Hepatocyte (in vitro differentiated cells): ENCODE measurements at places on chromosomes 3 and 15. TPM values are rescaled to one million over a fixed set of nuclear protein-coding genes. Genes with fewer than 3 reads are reported as not detected.
A peak's percentile ranks its signal among the peaks of the same experiment; 100 is the strongest.

DNA sequence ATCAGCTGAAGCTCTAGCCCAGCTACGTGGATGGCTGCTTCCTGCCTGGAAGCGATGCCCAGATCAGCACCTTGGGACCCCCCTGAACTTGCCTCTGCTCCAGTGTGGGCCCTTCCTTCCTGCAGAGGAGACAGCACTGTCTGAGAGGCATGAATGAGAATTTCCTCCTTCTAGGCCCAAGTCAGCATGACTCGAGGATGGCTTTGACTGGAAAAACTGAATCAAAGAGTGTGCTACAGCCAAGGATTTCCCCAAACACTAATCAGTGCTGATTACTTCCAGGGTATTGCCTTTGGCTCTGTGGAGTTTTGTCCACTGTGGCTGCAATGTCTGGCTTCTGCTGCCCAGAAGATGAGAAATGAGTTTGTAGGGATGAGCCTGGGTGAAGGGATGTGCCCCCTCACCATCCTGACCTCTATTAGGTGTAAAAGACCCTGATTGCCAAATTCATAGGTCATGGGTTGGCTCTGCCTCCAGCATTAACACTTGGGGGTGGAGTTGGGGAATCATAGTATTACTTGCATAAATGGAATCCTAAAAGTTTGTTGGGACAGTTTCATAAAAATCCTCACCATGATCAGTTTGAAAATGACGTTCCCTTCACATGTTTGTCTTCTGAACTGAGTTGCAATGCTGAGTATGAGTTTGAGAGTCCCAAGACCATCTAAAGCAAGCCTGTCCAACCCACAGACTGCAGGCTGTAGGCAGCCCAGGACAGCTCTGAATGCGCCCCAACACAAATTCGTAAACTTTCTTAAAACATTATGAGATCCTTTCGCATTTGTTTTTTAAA is 36.7 kb downstream of the FLNB start:
- DNase-seq: no peak

Gene WDR49
- not detected in 2 replicates for polyA plus RNA-seq

DNA sequence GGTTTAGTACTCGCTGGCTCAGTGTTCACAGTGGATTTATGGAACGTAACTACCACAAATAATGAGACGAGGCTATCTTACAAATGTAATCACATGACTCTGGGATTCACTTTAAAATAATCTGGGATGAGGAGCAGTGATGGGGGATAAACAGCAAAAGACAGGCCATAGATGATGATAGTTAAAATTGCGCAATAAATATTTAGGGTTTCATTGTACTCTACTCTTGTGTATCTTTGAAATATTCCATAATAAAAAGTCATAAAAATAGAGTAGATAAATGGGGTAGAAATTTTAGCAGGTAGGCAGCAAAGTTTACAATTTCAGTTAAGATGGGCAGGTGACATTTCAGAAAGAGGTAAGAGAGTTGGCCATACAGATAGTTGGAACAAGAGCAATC is 196.6 kb downstream of the KCNMB2 start:
- DNase-seq: no peak

Gene TMEM212
- not detected in 2 replicates for polyA plus RNA-seq

Gene CD96
- 0.36 and 2.0 TPM in 2 replicates for polyA plus RNA-seq

GRCh38 chr15:85581495-85581894 is 201.1 kb downstream of the AKAP13 start:
- no peak for DNase-seq

GRCh38 chr15:91482799-91483198 is 370.7 kb upstream of the SLCO3A1 start:
- DNase-seq: no peak

- no peak for DNase-seq
Measured at GRCh38 chr3:63631670-63632069, 20.8 kb upstream of the SNTN start.

DNA sequence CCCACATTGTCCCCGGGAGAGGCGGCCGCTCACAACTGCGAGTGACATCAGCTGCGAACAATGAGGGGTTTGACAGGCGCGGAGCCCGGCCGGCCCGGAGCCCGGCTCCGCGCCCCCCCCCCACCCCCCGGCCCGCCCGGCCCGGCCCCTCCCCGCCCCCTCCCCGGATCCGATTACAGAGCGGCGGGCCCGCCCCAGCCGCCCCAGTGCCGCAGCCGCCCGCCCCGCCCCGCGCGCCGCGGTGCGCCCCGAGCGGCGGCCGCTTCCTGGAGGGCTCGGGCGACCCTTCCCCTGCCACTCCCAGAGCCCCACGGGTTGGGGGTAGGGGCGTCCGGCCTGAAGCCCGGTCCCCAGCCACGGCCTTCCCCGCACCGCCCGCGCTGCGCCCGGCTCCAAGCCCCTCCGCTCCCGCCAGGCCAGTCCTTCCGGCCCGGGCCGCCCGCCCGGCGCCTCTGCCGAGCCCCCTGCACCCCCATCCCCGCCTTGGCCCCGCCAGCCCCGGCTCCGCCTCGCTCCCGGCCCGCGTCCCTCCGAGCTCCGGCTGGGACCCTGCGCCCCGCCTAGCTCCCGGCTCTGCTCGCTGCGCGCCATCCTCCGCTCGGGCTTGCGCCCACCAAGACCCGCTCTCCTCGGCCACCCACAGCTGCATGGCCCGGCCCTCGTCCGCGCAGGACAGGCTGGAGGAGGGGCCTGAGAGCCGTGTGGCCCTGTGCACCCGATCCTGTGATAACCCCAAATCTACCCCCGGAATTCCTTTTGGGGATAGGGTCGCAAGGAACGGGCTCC is at the start of gene PCBP4:
Gene PCBP4, minus strand, starts transcription at position 71 of the 786 bp plus-strand sequence. CDS start 6,214 bp downstream, outside the sequence.
- peak; percentile 83 for DNase-seq

DNA sequence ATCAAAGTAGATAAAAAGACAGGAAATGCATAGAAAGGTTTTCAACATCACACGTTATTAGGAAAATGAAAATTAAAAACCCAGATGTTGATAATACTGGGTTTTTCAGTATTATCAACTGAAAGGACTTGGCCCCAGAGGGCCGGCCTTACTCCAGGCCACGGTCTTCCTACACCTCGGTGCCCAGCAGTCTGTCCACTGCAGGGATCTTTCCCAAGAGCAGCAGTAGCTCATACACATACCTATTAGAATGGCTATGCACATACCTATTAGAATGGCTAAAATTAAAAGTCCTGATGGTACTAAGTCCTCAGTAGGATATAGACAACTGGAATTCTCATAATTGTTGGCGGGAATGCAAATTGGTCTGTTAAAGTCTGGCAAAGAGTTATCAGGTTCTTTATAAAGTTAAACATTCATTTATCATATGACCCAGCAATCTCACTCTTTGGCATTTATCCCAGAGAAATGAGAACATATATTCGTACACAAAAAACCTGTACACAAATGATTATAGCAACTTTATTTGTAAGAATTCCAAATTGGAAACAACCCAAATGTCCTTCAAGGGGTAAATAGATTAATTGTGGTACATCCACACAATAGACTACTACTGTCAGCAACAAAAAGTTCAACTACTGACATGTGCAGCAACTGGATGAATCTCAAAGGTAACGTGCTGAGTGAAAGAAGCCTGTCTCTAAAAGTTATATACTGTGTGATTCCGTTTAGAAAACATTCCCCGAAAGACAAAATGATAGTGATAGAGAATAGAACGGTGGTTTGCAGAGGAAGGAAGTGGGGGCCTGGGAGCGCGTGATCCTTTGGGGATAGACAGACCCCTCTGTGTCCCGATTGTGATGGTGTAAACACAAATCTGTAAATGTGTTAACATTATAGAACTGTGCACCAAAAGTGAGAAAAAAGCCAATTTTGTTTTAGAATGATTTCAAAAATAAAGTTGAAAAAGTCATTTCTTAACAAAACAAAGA is 62.3 kb downstream of the MCTP2 start:
- no peak for DNase-seq

Gene WDR72
- 2.6 and 3.5 TPM in 2 replicates for polyA plus RNA-seq

Gene SLC2A2
- 21.7 and 40.8 TPM in 2 replicates for polyA plus RNA-seq

DNA sequence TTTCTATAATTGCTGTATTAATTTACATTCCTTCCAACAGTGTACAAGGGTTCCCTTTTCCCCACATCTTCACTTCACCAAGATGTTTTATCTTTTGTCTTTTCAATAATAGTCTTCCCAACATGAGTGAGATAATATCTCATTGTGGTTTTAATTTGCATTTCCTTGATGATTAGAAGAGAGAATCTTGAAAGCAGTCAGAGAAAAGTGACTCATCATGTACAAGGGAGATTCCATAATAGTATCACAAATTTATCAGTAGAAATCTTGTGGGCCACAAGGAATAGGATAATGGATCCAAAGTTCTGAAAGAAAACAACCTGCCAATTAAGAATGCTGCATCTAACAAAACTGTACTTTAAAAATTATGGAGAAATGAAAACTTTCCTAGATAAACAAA is 189.3 kb downstream of the NECTIN3 start:
- DNase-seq: no peak

GRCh38 chr3:133414021-133414392 is 14.2 kb downstream of the BFSP2 start:
- no peak for DNase-seq

- no peak for DNase-seq
Measured at GRCh38 chr15:51652084-51652668, 29.1 kb upstream of the SCG3 start.

DNA sequence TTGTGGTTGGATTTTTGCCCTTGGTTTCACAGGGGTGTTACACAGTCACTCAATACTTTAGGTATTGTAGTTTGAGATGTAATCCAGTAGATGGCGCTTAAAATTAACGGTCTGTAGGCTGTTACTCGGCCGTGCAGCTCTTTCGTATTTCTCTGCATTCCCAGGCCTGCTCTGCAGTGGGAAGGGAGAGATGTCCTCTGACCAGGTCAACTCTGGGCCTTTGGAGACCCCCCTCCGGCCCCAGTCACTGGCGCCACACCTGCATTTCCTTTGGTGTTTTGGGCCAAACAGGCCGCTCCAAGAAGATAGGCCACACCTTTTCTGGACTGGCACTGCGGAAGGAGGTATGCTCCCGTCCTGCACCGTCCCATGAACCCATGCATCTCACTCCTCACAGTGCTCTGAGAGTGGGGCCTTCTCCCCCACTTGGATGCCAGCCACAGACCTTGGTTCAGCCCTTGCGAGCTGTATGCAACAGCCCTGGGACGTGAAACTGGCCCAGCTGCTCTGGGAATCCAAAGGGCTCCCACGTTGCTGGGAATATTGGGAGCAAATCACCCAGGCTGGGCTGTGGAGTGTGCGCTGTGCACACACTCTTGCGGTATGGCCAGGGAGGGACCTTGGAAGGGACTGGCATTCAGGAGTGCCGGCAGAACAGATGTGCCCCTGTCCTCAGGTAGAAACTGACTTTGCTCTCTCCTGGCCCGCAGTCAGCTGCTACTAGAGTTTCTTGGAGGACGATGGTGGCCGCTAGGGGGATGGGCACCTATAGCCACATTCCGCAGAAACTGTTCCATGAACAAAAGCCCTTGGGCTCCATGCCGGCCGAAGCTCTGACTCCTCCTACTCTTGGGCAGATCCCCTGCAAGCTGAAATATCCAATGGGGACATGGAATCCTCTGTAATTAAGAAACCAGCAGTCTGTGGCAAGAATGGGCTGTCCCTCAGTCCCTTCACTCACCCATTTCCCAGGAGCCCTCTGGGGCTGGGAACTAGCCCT is 410.5 kb upstream of the CADM2 start:
- peak; percentile 55 for DNase-seq

DNA sequence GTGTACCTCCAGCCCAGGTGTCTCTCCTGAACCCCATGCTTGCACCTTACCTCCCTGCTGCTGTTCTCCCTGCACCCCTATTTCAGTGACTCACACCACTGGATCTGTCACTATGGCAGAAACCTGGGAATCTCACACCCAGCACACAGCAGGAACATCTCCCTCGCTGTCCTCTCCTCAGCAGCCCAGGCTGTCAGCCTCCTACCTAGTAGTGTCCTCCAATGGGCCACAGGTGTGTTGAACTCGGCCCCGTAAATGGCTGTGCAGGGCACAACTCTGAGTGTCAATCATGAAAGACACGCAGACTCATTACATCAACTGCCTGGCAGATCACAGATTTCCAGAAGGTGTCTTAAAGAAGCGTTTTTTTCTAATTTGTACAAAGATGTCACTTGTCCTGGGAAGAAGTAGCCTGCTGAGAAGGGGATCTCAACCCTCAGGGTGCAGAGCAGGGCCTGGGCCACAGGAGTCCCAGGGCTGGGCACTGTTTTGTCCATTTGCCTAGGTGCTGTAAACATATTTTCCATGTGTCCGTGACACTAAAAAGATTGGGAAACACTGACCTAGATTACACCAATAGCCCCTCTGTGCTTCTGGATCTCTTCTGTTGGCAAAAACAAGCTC is 33.8 kb downstream of the HOMER2 start:
- no peak for DNase-seq

Gene ZMYND10
- 0.18 and 0.77 TPM in 2 replicates for polyA plus RNA-seq

GRCh38 chr3:14837878-14838258 is 19.1 kb downstream of the FGD5 start:
- peak; percentile 23 for DNase-seq

Gene SLC24A5
- not detected in 2 replicates for polyA plus RNA-seq

Gene TTC23
- 31.3 and 40.4 TPM in 2 replicates for polyA plus RNA-seq

DNA sequence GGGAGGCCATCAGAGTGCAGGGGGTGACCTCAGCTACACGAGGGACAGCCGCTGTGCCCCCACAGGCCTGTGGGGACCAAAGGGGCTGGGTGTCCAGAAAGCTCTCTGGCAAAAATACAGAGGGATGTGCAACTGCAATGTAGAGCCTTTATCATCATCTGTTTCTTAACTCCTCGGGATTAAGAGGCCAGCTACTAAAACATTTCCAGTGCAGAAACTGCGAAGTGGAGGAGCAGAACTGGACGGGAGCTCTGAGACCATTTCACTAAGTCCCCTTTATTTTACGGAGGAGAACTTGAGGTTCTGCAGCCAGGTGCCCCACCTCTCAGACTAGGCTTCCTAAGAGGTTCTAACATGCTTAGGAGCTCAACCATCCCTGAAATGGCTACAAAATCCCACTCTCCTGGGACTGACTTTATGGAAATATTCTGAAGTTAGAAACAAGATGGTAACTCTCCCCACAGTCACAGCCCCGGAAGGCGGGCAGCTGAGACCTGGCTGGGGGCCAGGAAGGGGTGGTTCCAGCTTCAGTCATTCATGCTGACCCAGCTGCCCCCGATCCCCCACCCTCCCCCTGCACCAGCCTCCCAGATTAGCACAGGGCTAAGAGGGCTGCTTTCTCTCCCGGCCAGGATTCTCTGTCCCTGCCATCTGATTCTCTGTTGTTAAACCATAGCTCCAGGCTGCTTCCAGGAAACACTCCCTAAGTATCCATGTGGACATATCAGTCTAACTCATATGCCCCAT is 40.3 kb downstream of the UMPS start:
- peak; percentile 70 for DNase-seq

GRCh38 chr3:114093596-114093995 is 37.1 kb downstream of the QTRT2 start:
- DNase-seq: peak; percentile 33

Gene DZIP1L
- polyA plus RNA-seq: 4.0 and 12.8 TPM in 2 replicates

GRCh38 chr3:177513815-177514610 is 316.7 kb upstream of the TBL1XR1 start:
- no peak for DNase-seq
